ENCODE measurements at places on chromosomes 3 and 15.

GRCh38 chr3:194749631-194750490 is 64.2 kb downstream of the FAM43A start:
- no peak for DNase-seq

DNA sequence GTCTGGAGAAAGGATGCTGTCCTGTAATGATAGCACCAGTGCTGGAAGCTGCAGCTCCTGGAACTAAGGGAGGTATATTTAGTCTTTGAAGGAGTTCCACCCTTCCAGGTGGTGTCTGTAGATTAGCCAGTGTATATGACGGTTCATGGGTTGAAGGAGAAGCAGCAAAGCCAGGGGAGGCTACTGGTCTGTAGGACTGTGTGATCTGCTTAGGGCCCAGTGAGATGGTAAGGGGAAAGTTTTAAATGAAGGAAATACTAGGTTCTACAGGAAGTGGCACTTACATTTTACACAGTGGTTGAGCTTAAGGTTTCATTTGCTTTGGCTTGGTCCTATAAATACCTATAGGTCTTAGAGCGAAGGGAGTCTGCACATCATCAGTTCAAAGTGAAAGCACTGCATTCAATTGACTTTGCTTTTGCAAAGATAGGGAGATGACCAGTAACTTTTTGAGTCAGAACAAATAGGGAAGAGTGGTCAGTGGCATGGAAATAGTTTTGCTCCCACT is 5.6 kb downstream of the SLC25A38 start:
- no peak for DNase-seq

GRCh38 chr3:180215866-180216265 is 179.1 kb upstream of the PEX5L start:
- no peak for DNase-seq

DNA sequence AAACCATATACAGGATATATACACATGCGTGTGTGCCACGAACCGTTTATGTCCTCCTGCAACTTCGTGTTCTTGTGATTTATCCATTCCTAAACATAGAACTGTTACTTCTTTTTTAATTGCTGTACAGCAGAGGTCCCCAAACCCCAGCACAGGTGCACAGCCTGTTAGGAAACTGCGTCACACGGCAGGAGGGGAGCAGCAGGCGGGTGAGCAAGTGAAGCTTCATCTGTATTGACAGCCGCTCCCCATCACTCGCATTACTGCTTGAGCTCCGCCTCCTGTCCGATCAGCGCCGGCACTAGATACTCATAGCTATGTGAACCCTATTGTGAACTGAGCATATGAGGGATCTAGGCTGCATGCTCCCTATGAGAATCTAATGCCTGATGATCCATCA is 34.9 kb upstream of the NRROS start:
- no peak for DNase-seq

GRCh38 chr3:10933021-10933420 is 59.5 kb upstream of the SLC6A1 start:
- DNase-seq, result no peak

GRCh38 chr3:147640781-147641180 is 231.6 kb downstream of the ZIC1 start:
- DNase-seq, result no peak

GRCh38 chr3:79285380-79285779 is 482.4 kb downstream of the ROBO1 start:
- DNase-seq, result no peak

DNA sequence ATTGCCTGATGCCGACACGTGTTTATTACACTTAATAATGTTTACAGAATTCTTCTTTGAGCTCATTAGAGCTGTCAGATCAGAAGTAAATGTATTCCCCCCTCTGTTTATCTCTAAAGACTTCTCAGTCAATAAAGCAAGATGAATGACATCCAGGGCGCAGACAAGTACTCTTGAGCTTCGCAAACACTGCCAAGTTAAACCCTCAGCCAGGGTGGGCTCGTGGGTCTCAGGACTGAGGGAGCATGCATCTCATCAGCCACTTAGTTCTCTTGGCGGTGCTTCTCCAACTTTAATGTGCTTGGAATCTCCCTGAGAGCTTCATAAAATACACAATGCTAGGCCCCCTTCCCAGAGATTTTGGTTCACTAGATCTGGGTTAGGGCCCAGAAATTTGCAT is 333.9 kb upstream of the THRB start:
- DNase-seq, result no peak

- DNase-seq, result no peak
Observed at GRCh38 chr3:179933080-179933479, 103.7 kb downstream of the PEX5L start.

DNA sequence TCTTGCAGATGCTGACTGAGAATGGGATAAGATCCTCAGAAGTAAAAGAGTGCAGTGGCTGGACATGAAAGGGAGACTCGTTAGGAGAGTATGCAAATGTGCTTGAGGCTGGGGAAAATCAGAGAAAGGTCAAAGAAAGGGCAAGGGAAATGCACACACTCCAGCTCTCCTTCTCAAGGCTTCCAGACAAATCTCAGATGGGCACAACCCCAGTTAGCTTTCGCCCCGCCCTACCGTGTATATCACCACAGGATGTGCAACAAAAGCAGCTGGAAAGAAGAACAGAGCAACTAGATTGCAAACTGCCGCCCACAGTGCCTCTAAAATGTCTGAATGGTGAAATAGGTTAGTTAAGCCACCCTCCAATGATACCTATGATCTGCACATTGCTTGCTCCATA is 63.9 kb downstream of the CERS3 start:
- DNase-seq, result no peak

GRCh38 chr3:113532698-113533533 is 561 bp downstream of the SIDT1 start:
- no peak for DNase-seq

- DNase-seq, result no peak
Observed at GRCh38 chr15:76073554-76073953, 13.8 kb downstream of the TMEM266 start.

DNA sequence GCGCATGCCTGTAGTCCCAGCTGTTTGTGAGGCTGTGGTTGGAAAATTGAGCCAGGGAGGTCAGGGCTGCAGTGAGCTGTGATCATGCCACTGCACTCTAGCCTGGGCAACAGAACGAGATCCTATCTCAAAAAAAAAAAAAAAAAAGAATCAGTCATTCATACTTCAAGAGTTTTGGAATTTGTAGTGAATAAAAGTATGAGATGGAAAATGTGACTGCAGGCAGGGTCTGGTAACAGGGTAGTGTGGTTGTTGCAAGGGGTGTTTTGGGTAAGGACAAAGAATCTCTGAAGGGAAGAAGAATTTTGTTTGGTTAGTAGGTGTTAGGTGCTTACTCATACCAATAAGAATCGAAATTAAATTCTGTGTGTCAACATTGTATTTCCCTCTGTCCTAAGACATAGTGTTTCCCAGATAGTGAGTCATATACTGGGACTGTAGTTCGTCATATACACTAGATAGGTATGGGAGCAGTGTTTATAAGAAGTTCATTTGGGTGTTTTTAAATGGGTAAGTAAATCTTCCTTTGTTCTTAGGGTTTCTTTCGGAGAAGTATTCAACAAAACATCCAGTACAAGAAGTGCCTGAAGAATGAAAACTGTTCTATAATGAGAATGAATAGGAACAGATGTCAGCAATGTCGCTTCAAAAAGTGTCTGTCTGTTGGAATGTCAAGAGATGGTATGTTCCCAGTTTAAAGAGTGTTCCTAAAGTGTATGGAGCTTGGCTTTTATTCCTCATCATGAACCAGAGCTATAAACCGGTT is 14.2 kb downstream of the NR1D2 start:
- peak; percentile 70 for DNase-seq

GRCh38 chr15:78408355-78408640 is 29.7 kb upstream of the IREB2 start:
- no peak for DNase-seq

DNA sequence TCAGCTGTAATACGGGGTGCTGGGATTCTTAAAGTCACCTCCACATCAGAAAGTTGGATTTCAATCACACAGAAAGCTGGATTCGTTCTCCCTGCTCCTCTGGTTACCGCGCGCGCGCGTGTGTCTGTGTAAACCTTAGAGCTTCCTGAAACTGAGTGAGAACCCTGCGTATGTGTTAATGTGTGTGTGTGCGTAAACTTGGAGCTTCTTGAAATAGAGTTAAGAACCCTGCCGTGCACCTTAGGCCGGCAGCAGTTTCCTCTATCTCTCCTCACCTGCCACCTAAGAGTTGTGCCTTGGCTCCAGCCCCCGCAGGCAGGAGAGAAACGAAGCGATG is 531 bp downstream of the LZTFL1 start:
- DNase-seq, result no peak

DNA sequence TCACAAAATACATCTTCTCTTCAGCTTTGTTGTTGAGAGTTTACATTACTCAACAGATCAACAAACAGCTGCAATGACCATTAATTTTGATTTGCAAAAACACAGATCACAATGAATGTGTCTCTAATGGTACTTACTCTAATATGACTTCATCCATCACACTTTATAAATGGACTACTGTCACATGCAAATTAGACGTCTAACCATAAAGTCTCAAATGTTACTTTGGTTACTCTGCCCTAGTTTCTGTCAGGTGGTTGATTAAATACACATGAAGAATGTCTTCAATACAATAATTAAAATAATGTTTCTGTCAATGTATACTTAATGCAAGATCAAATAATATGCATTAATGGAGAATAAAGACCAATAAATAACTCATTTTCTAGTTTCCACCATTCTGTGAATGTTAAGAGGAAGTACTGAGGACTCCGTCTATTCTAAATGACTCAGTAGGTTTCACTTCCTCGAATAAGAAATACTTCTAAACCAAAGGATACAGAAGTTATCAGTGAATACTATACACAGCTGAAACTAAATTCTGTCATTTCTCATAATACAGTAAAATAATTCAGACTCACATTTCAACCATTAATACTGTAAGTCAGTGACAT is 145.8 kb downstream of the CBLB start:
- DNase-seq, result no peak

GRCh38 chr15:67189326-67190051 is 65.0 kb downstream of the AAGAB start:
- no peak for DNase-seq

DNA sequence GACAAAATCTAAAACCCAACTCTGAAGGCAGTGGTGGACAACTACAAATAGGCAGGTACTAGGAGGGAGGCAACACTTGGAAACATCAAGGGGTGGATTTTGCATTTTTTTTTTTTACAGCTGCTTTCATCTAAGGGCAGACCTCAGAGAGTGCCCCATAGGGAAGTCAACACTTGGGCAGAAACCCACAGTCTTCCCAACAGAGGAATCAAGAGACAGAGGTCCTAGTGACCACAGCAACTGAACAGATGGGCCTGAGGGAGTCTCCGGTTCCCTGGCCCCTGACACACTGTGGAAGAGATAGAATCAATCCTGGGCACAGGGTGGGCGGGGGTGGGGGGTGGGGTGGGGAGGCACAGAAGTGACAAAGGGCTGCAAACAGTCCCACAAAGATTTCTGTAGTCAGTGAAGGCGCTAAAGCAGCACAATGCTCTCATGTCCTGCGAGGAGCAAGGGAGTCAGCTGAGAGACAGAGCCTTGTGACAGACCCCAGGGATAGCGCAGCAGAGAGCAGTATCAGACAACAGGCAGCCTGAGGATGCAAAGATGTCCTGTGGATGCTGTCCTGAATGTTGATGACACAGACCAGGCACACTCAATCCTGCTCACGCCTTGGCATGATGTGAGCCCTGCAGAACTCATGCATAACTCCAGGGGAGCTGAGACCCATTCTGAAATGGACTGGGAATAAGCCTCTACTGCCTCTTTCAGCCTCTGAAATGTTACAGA is 6.9 kb upstream of the RFTN1 start:
- no peak for DNase-seq

GRCh38 chr15:53530761-53531160 is 228.7 kb downstream of the WDR72 start:
- no peak for DNase-seq

DNA sequence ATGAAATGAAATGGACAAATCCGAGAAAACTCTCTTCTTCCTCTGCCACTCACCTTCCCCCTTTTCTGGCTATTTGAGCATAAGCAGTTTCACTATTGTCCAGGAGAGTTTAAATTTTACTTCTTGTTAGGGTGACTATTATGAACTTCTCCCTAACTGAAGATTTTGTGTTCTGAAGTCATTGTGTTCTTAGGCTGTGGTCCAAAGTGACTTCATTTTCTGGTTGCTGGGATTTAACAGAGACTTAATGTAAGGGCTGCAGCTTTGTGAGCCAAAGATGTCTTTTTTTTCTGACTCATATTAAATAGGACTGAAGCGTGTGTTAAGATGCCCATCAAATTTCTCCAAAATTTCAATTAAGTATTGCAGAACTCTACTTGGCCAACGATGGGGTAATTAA is 46.5 kb upstream of the FSTL1 start:
- DNase-seq, result peak; percentile 80

DNA sequence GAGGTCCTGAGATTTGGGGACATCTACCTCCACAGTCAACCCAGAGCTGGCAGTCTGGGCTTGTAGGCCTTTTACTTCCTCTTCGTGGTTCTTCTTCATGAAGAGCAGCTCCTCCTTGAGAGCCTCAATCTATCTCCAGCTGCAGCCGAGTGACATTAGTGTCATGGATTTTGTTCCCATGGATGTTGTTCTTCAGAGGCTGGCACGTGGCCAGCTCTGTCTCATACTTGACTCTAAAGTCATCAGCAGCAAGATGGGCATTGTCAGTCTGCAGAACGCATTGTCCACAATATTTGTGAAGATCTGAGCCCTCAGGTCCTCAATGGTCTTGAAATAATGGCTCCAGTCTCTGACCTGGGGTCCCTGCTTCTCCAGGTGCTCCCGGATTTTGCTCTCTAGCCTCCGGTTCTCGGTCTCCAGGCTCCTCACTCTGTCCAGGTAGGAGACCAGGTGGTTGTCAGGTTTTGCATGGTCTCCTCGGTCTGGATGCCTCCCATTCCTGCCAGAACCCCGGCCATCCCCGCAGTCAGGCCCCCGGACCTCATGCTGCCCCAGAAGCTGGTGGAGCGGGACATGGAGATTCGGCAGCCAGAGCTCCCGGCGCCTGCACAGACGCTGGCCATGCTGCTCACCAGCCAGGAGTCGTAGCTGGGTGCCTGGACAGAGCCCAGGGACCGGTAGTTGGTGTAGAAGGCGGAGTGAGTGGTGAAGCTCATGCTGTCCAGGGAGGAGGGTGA is 3.4 kb upstream of the CCNL1 start:
- DNase-seq, result no peak

GRCh38 chr3:8733332-8734094 is at the start of gene CAV3:
Gene CAV3 (plus strand): TSS chr3:8733802. CDS start chr3:8733877, 75 bp downstream.
- DNase-seq, result no peak

- no peak for DNase-seq
Observed at GRCh38 chr3:149401212-149401925, 23.9 kb upstream of the TM4SF1 start.

- DNase-seq, result no peak
Observed at GRCh38 chr3:10386121-10386520, 65.2 kb upstream of the SEC13 start.

DNA sequence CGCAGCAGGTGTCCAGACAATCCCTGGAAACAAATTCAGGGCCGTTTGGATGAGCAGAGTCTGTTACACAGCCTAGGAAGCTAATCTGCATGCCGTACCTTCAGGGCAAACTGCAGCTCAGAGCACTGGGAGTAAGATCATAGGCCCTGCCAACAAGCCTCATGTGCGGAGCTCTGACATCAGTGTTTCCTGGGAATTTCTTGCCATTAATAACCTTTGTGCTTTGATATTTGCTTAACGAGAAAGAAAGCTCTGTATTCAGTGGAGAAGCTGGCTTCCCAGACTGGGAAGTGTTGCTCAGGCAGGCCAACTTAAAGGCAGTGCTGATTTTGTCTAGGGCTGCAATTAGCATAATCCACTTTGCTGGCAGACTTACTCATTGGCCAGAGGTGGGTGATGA is 116.1 kb upstream of the KLHL25 start:
- no peak for DNase-seq

Data from fibroblast of skin of left quadriceps (primary cell).